ENCODE measurements at places on chromosomes 1 and 21.
A peak's percentile ranks its signal among the peaks of the same experiment; 100 is the strongest.

GRCh38 chr21:36075171-36075570, 5.3 kb downstream of the CBR1 start:
- DNase-seq, result no peak

DNA sequence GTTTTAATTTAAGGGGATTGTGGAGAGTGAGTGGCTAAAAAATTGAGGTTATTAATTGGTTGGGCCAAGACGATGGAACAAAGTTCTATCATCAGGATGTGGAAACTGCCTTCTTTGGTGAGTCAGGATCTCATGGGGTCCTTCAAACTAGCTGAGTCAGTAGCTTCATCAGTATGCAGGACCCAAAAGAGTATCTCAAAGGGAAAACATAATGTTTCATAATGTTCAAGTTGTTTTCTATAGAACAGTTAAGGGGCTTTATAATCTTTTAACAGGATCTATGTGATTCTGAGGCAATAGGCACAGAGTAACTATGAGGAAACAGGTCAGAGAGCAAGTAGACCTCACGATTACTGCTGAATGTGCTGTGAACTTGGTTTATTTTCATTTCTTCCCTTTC, 3.2 kb upstream of the OLFML2B start:
- DNase-seq, result no peak

DNA sequence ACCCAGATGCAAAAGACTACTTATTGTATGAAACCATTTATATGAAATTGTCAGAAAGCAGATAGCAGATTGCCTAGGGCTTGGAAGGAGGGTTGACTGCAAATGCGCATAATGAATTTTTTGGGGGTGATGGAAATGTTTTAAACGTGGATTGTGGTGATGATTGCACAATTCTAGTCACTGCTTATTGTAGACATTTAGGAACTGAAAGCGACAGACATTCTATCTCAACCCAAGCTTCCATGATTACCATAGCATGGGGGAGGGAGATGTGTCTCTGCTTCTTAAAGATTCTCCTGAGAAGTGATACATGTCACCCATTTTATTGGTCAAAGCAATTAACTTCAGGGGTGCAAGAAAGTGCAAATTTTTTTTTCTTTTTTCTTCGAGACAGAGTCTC, 2.8 kb upstream of the MTF2 start:
- no peak for DNase-seq

GRCh38 chr21:34583926-34584563, 30.9 kb downstream of the RCAN1 start:
- DNase-seq, result peak; percentile 32

GRCh38 chr1:204495078-204495753, 611 bp upstream of the PIK3C2B start:
- DNase-seq, result no peak

- peak; percentile 83 for DNase-seq
These were observed 5.8 kb downstream of the PERM1 start for GRCh38 chr1:975896-976683.

GRCh38 chr1:30514137-30514654, 209.2 kb downstream of the MATN1 start:
- DNase-seq, result no peak

DNA sequence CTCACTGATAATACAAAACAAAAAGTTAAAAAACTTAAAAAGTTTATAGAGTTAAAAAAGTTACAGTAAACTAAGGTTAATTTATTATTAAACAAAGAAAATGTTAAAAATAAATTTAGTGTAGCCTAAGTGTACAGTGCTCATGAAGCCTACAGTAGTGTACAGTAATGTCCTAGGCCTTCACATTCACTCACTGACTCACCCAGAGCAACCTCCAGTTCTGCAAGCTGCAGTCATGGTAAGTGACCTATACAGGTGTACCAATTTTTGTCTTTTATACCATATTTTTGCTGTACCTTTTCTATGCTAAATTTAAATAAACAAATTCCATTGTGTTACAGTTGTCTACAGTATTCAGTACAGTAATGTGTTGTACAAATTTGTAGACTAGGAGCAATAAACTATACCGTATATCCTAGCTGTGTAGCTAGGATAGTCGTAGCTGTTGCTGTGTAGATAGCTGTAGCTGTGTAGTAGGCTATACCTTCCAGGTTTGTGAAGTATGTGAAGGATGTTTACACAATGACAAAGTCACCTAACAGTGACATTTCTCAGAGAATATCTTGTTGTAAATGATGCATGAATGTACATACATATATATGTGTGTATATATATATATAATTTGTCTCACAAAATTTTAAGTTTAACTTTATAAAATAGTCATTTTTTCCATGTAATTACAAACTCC, 140.2 kb downstream of the TGFB2 start:
- no peak for DNase-seq

DNA sequence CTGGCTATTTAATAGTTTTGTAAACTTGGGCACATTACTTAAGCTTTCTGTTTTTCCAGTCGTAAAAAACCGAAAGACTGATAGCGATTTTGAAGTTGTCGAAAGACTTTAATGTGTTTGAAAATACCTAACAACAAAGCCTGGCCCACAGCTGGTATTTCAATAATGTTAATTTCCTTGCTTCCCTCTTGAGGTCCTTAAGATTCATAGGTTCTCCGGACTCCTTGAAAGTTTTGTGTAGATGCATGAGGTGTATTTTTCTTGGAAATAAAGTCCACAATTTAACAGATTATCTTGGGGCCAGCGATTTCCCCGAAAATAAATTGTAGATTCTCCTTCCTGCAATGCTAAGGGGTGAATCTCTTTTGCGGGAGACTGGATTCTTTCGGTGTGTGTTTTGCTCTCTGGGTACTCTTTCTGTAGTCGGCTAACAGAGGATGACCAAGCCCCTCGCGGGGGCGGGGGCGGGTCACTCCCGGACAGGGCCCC, 735 bp upstream of the YTHDF2 start:
- DNase-seq, result no peak

- no peak for DNase-seq
These were observed 87.2 kb downstream of the HHAT start for GRCh38 chr1:210415846-210416448.

DNA sequence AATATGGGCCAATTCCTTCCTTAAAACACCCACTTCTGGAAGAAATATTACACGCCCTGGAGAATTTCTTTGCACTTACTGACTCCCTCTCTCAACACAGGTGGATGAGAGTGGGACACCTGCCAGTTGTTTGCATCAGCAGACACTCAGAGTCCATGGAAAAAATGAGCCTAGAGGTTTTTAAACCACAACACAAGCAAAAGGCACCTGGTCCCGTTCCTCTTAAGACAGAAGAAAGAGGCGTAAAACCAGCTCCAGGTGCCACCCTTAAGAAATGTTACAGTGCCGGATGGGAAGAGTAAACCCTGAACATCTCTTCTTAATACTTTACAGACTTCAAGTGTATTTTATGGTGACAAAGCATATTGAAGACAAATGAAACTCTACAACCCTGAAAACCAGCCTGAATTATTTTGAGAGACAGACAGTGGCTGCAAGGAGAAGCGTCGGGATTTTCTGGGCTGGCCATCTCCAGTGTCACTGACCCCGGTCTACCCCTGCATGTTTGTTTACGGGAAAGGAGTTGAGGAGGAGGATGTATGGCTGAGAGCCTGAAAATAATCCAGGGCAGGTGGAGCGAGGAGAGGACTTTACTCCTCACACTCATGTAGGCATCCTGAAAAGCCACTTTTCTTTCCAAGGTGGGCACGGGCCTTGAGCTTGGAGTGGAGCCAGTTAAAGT, 7.8 kb upstream of the RIPK4 start:
- DNase-seq, result no peak

GRCh38 chr1:222251847-222252246, 296.1 kb downstream of the HHIPL2 start:
- no peak for DNase-seq

DNA sequence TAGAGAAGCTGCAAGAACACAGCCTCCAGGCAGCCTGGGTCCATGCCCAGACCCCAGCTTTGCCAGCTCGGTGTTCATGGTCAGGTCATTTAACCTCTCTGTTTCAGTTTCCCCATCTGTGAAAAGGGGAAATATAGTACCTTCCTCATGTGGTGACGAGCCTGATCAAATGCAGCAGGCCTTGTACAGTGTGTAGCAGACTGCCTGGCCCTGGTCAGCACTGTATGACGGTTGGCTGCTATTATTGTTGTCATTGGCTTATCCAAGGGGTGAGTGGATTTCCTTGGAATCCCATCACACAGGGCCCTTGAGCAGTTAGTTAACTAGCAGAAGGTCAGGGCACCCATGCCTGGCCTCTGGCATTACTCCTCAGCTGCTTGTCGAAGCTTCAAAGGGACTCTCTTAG, 6.6 kb upstream of the TMEM51 start:
- DNase-seq, result no peak

DNA sequence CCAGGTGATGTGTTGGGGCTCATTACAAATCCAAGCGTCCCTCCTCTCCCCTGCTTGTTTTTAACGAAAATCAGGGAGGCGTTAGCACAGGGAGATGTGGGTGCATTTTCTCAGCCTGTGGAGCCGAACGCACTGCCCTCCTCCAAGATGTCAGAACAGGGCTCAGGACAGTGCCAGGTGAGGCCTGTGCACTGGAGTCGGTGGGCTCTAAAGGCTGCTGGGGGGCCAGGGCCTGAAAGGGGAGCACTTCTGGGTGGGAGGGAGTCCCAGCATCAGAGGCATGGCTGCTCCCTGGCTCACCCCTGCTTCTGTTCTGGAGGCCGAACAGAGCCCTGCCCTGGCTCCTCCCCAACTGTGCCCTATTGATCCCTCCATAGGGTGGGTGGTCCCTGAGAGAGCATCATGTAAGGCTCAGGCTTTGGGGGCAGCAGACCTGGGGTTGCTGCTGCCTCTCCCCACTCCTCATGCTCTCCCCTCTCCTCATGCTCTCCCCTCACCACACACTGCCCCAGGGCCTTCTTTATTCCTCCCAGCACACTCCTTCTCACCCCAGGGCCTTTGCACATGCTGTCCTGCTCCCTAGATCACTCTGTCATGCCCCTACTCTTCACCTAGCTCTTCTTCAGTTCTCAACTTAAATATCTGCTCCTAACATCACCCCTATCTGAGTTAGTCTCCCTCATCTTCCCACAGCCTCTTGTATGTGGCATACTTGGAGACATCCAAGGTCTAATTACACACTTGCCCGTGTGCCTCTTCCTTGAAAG, 725.2 kb downstream of the PTPRU start:
- no peak for DNase-seq

DNA sequence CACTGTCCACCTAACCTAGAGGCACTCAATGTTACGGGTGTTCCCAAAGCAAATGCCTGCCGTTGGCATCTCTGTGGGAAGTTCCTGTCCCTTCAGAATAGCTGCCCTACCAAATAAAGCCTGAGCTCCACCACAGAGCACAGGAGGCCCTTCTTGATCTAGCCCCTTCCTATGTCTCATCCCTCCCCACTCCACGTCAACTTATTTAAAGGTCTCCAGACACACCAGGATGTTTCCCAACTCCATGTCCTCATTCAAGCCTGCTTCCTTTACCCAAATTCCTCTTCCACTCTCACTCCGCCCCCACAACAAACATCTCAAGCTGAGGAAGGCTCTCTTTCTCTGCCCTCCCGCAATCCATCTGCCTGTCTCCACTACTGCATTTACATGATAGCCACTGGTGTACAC, 87.7 kb downstream of the TGFBR3 start:
- DNase-seq, result no peak

- DNase-seq, result no peak
These were observed 28.8 kb upstream of the KCNJ6 start for GRCh38 chr21:37945036-37945435.

DNA sequence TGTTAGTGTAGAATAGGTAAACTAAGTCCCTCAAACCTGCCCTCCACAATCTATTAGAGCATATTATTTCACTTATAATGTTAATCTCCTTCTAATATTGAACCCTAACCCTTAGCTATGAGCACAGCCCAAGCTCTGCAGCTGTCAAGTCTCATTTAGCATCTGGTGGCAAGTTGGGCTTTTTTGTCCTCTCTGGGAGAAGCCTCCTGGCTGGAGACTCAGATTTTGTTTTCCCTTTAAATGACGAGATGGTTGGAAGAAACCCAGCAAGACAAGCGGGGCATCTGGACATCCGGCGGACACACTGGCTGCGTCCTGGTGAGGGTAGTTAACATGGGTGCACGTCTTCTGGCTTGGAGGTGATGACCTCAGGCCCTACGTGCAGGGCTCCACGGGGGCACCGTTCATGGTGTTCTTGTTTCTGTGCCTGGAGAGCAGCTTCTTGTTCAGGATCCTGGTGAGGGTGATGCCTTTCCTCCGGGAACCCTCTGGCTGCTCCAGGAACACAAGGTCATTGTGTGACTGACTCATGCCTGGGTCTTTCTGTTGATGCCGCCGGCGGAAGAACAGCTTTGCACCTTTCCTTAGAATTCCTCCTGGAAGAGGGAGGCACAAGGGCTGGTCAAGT, 9.7 kb upstream of the PRDM15 start:
- no peak for DNase-seq

- no peak for DNase-seq
These were observed 153.3 kb upstream of the C8B start for GRCh38 chr1:57118948-57119603.

DNA sequence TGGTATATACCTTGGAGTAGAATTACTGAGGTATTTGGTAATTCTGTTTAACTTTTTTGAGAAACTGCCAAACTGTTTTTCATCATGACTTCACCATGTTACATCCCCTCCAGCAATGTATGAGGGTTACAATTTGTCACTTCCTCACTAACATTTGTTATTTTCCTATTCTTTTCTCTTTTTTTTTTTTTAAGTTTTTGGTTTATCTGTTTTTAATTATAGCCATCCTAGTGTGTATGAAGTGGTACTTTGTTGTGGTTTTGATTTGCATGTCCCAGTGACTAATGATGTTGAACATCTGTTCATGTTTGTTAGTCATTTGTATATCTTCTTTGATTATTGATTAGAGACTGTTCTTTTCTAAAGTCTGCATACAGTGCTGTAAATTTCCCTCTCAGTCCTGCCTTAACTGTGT, 147.3 kb downstream of the HS2ST1 start:
- peak; percentile 6 for DNase-seq

- peak; percentile 46 for DNase-seq
These were observed 148.4 kb downstream of the TLR5 start for GRCh38 chr1:222994511-222995235.
